ENCODE measurements at places on chromosomes 4 and X. TPM values are rescaled to one million over a fixed set of nuclear protein-coding genes. Genes with fewer than 3 reads are reported as not detected.

- H3K27me3 ChIP-seq: no peaks in the 10 kb centered on the region
- no peaks in the 10 kb centered on the region for H3K36me3 ChIP-seq
- no peak overlapping the region for H3K27ac ChIP-seq
- no peak overlapping the region for H3K4me3 ChIP-seq
- DNase-seq: no peak
Measured at GRCh38 chr4:156718226-156718625, 253.4 kb downstream of the PDGFC start.

DNA sequence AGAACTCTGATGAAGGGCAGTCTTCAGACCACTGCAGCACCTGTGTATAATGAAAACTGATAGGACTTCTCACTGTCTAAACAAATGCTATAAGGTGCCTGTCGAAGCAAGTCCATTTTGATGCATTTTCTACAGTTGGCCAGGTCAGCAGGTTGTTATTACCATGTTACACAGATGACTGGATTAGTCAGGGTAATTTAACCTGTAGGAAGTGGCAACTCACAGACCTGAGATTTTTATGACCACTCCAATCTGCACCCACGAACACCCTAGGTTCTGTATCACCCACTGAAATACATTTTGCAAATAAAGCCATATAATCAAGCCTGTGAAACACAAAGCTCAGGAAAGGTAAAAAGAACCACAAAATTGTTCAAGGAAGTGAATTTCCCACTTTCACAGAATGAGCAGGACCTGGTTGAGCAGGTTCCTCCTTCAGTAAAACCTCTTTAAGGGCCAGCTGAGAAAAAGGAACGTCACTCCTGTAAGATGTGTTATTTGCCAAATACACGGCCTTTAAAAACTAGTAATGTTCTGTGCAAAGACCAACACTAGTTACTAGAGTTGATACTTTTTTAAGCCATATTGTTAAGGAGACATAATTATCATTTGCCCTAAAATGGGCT, 12.7 kb downstream of the MAML3 start:
- no peak overlapping the region for H3K4me3 ChIP-seq
- H3K36me3 ChIP-seq: peaks cover 7% of the 10 kb centered on the region
- no peak overlapping the region for H3K27ac ChIP-seq
- peaks cover 32% of the 10 kb centered on the region for H3K4me1 ChIP-seq

The HPSE gene
- 17.3 TPM for total RNA-seq

The TRIM2 gene
- total RNA-seq: 0.62 TPM

DNA sequence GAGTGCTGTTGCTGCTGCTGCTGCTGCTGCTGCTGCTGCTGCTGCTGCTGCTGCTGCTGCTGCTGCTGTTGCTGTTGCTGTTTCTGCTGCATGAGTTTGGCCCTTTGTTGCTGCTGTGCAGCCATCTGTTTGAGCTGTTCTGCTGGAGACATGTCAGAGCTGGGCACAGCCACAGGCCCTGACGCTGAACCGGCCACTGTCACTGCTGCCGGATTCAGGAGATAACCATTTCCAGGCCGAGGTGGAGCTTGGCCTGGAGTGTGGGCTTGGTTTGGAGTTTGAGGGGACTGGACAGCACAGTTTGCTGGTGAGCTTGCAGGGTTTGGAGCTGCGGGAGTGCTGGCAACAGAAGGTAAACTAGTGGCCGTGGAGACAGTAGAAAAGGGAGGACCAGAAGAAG, 224.3 kb downstream of the MGST2 start:
- no peaks in the 10 kb centered on the region for H3K36me3 ChIP-seq
- H3K4me3 ChIP-seq: no peak overlapping the region
- DNase-seq: no peak
- H3K27me3 ChIP-seq: no peaks in the 10 kb centered on the region

The SLC38A5 gene
- 62.6 TPM for total RNA-seq

The C4orf50 gene
- 0.19 TPM for total RNA-seq

DNA sequence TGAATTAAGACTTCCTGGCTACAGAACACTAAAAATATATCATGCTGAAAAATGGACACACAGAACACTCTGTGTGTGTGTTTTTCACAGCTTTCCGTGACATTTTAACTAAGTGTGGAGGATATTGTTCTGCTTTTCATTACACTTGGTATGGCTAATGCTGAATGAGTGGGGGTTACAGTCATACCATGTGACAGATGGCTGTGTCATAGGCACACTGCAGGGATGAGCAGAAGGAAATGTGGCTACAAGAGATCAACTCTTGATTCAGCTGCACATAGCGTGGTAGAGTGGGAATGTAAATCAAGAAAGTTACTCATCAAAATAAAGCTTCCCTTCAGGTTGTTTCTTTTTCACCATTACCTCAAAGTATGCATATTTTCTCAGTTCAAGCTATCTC, 669.8 kb downstream of the IQCM start:
- no peaks in the 10 kb centered on the region for H3K36me3 ChIP-seq
- H3K4me1 ChIP-seq: no peaks in the 10 kb centered on the region
- H3K27ac ChIP-seq: no peak overlapping the region
- H3K4me3 ChIP-seq: no peak overlapping the region

The FDCSP gene
- total RNA-seq: not detected

- no peaks in the 10 kb centered on the region for H3K36me3 ChIP-seq
- DNase-seq: no peak
- H3K4me3 ChIP-seq: no peak overlapping the region
- H3K27ac ChIP-seq: no peak overlapping the region
- no peaks in the 10 kb centered on the region for H3K4me1 ChIP-seq
Measured at GRCh38 chr4:85824166-85824945, 349.4 kb downstream of the ARHGAP24 start.

The SASH3 gene
- total RNA-seq: 241 TPM

- H3K27me3 ChIP-seq: no peaks in the 10 kb centered on the region
- DNase-seq: no peak
- peaks cover 4% of the 10 kb centered on the region for H3K4me1 ChIP-seq
- no peak overlapping the region for H3K27ac ChIP-seq
- no peak overlapping the region for H3K4me3 ChIP-seq
Measured at GRCh38 chr4:98558471-98559169, 99.8 kb downstream of the TSPAN5 start.

The RNF212 gene
- total RNA-seq: 8.1 TPM

DNA sequence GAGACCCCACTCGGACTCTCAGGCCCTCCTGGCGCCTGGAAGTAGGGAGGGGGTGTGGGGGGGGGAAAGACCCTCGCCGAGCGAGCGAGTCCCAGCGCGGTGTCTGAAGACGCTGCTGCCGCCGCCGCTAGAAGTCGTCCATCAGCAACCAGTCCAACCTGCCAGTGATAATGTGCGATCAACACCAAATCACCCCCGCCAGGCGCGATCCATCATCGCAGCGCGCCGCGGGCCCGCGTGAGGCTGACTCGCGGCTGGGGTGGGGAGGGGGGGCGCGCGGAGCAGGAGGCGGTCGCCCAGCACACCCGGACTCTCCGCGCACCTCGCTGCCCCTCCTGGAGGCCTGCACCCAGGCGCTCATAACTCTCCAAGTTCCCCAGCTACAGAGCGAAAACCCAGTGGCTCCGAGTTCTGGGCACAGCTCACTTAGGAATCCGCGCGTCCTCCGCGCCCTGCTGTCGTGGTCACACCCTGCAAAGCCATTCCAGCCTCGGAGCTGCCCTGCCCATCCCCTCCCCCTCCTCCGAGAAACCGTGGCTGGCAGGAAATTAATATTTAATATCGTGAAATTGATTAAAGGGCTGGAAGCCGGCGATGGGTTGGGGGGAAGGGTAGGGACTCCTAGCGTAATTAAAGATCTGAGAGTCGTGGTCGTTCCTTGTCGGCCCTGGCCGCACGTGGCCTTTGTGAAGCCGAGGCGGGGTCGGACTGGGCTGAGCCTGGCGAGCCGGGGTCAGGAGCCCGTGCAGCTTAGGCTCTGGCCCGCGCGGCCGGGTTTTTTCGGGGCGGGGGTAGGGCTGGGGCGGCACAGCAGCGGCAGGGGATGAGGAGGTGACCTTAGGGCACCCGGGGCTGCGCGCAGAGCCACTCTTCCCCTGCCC, 58.1 kb upstream of the BCOR start:
- peaks cover 4% of the 10 kb centered on the region for H3K4me1 ChIP-seq
- no peak for DNase-seq
- peaks cover 3% of the 10 kb centered on the region for H3K27me3 ChIP-seq
- no peaks in the 10 kb centered on the region for H3K36me3 ChIP-seq
- no peak overlapping the region for H3K27ac ChIP-seq

- peaks cover 1% of the 10 kb centered on the region for H3K36me3 ChIP-seq
- no peak overlapping the region for H3K4me3 ChIP-seq
- H3K27me3 ChIP-seq: peaks cover 8% of the 10 kb centered on the region
- H3K4me1 ChIP-seq: peaks cover 10% of the 10 kb centered on the region
Measured at GRCh38 chr4:149980941-149981340, 97.3 kb upstream of the DCLK2 start.

The GJB1 gene
- not detected for total RNA-seq

The NAA11 gene
- total RNA-seq: not detected

The CXXC4 gene
- 0.06 TPM for total RNA-seq

- H3K4me1 ChIP-seq: no peaks in the 10 kb centered on the region
- peaks cover 6% of the 10 kb centered on the region for H3K27me3 ChIP-seq
- H3K27ac ChIP-seq: no peak overlapping the region
- H3K36me3 ChIP-seq: no peaks in the 10 kb centered on the region
- DNase-seq: no peak
Measured at GRCh38 chrX:15864023-15864422, 9.4 kb upstream of the AP1S2 start.

DNA sequence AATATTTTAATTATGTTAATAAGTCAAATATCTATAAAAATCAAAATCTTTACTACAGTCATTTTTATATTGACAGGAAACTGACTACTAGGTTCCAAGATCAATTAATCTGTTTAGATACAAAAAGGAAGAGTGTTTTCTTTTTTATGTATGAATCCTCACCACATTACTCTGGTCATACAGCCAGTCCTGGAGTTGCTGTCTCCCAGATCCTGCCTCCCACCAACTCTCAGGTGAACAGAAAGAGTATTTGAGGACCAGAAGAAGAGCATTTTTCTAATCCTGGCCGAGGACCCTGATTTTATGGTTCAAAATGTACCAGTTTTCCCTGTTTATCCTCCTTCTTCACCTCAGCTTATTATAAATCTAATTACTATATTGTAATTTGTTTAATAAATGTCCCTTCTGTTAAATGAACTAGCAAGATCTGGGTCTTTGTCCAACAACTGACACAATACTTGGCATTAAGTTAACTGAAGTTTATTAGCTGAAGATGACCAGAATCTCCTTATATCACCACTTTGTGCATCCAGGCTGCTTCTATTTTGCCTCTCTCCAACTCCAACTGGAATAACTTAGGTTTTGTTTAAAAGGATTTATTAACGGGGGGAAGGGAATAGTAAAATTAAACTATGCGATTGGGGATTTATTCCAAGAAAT, 224.4 kb upstream of the PCDH7 start:
- H3K36me3 ChIP-seq: no peaks in the 10 kb centered on the region
- H3K27ac ChIP-seq: no peak overlapping the region
- DNase-seq: no peak

GRCh38 chr4:24262616-24263015, 321.7 kb downstream of the DHX15 start:
- DNase-seq: no peak
- no peak overlapping the region for H3K4me3 ChIP-seq
- no peak overlapping the region for H3K27ac ChIP-seq
- H3K36me3 ChIP-seq: no peaks in the 10 kb centered on the region
- H3K27me3 ChIP-seq: no peaks in the 10 kb centered on the region

- H3K4me3 ChIP-seq: no peak overlapping the region
- H3K27ac ChIP-seq: no peak overlapping the region
- no peak for DNase-seq
Measured at GRCh38 chr4:176475067-176475466, 155.3 kb downstream of the SPCS3 start.

- H3K4me3 ChIP-seq: peak overlapping the region; percentile 88
- H3K36me3 ChIP-seq: no peaks in the 10 kb centered on the region
- DNase-seq: no peak
- peaks cover 17% of the 10 kb centered on the region for H3K4me1 ChIP-seq
- peaks cover 5% of the 10 kb centered on the region for H3K27me3 ChIP-seq
Measured at GRCh38 chrX:46757593-46757992, 1.3 kb downstream of the SLC9A7 start.

DNA sequence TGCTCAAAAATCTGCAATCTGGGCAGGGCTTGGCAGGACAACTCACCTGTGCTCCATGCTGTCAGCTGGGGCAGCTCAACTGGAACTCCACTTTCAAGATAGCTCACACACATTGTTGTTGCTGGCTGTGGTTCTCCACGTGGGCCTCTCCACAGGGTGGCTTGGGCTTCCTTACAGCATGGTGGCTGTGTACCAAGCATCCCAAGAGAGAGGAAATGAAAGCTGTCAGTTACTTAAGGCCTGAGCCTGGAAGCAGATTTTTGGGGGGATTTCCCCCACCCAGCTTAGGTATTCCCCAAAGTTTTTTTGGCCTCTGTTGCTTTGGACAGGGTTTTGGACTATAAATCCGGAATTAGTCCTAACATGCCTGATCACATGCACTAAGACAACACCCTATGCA, 81.0 kb downstream of the BCOR start:
- H3K4me3 ChIP-seq: no peak overlapping the region
- peaks cover 4% of the 10 kb centered on the region for H3K27me3 ChIP-seq
- H3K4me1 ChIP-seq: peaks cover 8% of the 10 kb centered on the region
- no peak overlapping the region for H3K27ac ChIP-seq

DNA sequence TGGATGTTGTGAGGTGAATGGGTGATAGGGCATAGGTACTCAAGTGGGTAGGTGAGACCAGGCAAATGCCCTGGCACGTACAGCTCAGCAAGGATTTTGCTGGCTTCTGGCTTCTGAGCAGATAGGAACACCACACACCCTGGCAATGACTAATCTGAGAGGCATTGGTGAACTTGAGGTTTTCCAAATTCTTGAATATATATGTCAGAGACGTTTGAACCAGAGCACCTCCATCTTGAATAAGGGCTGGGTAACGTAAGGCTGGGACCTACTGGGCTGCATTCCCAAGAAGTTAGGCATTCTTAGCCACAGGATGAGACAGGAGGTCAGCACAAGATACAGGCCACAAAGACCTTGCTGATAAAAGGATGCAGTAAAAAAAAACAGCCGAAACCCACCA, 204.5 kb downstream of the NLGN4X start:
- H3K36me3 ChIP-seq: no peaks in the 10 kb centered on the region
- H3K4me3 ChIP-seq: no peak overlapping the region
- H3K27me3 ChIP-seq: no peaks in the 10 kb centered on the region
- H3K4me1 ChIP-seq: no peaks in the 10 kb centered on the region

- H3K4me3 ChIP-seq: no peak overlapping the region
- no peak for DNase-seq
- H3K27ac ChIP-seq: no peak overlapping the region
Measured at GRCh38 chrX:97529536-97530200, 646.0 kb downstream of the RPA4 start.

DNA sequence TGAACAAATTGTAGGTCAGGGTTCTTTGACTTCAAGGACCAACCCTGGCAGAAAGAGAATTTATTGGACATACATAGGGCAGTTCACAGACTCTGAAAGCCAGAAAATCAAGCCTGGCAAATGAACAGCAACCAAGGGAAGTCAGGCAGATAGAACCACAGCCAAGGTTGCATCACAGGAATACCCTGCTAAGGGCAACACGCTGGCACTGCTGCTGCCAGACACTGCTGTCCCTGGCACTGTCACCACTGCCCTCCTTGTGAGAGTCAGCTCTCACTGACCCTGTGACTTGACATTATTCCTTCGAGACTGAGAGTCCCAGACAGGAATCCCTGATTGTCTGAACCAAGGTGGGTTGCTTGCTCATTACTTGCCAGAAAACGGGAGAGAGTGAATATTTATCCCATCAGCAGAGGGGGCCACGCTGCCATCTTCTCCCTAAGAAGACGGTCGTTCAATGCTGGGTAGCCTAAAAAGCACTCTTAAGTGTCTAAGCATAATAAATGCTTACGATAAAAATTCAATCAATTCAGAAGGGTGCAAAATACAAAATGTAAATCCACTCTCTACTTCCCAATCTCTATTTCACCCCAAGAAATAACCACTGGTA, 23.2 kb upstream of the PTTG2 start:
- H3K36me3 ChIP-seq: peaks cover 31% of the 10 kb centered on the region
- H3K4me3 ChIP-seq: no peak overlapping the region
- H3K27ac ChIP-seq: no peak overlapping the region
- H3K4me1 ChIP-seq: peaks cover 4% of the 10 kb centered on the region
- DNase-seq: no peak
- no peaks in the 10 kb centered on the region for H3K27me3 ChIP-seq

Data from activated naive CD8-positive, alpha-beta T cell treated with anti-CD3 and anti-CD28 coated beads, Interleukin-2, amount 10 ng/mL, durations not matched to agents 7 days and 5 days (primary cell).